ENCODE measurements at places on chromosomes 6 and 20.
A peak's percentile ranks its signal among the peaks of the same experiment; 100 is the strongest.

- DNase-seq, result no peak
Observed at GRCh38 chr6:141562186-141562811, 570.4 kb upstream of the GJE1 start.

DNA sequence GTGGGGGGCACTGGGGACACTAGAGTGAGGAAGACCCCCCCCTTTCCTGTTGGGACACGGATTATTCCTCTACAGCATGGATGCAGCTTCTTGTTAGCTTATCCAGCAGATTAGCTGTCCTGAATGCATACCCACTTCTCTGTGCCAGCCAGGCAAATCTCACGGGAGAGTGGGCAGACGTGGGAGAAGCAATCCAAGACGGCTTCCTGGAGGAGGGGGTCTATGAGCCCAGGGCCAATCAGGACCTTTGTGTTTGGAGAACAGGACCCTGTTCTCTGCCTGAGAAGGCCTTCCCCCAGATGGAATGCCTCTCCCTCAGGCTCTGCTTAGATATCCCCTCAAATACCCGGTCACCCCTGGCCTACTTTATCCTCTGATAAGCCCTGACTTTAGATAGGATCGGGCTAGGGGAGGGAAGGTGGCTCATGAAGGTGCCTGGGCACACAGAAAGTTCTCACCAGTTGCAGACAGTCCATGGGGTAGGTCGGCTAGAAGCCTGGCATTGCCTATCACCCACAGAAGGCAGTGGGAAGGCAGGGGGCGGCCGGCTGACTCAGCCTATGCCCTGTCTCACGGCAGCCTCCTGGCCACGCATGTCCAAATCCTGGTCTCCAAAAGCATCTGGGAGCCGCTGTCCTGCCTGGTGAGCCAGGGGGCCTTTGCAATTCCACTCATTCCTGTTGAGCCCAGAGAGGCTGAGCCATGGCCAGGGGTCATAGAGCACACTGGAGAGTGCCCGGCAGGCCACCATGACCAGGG is 34.7 kb downstream of the SUN5 start:
- DNase-seq, result no peak

DNA sequence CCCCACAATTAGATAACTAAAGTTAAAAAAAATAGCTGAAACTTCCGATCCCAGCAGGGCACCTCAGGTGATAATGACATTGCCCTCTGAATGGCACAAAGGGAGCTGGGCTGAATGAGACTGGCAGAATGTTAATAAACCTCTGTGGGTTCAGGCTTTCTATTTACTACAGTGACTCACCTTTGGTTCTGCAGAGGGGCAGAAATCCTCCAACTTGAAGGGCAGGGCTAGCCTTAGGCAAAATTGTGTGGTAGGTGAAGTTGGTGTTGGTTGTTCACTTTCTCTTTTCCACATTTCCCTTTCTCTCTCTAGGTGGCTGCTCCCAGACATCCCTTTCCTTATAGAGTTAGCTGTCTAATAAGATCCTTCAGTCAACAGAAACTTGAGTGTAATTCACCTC is 625.2 kb downstream of the EPM2A start:
- DNase-seq, result no peak

- no peak for DNase-seq
Observed at GRCh38 chr6:96450082-96450769, 71.4 kb upstream of the UFL1 start.

DNA sequence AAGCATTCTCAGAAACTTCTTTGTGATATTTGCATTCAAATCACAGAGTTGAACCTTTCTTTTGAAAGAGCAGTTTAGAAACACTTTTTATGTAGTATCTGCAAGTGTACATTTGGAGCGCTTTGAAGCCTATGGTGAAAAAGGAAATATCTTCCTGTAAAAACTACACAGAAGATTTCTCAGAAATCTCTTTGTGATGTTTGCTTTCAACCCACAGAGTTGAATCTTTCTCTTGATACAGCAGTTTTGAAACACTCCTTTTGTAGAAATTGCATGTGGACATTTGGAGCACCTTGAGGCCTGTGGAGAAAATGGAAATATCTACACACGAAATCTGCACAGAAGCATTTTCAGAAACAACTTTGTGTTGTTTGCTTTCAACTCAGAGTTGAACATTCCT is 612.3 kb upstream of the ZNF337 start:
- DNase-seq, result no peak

DNA sequence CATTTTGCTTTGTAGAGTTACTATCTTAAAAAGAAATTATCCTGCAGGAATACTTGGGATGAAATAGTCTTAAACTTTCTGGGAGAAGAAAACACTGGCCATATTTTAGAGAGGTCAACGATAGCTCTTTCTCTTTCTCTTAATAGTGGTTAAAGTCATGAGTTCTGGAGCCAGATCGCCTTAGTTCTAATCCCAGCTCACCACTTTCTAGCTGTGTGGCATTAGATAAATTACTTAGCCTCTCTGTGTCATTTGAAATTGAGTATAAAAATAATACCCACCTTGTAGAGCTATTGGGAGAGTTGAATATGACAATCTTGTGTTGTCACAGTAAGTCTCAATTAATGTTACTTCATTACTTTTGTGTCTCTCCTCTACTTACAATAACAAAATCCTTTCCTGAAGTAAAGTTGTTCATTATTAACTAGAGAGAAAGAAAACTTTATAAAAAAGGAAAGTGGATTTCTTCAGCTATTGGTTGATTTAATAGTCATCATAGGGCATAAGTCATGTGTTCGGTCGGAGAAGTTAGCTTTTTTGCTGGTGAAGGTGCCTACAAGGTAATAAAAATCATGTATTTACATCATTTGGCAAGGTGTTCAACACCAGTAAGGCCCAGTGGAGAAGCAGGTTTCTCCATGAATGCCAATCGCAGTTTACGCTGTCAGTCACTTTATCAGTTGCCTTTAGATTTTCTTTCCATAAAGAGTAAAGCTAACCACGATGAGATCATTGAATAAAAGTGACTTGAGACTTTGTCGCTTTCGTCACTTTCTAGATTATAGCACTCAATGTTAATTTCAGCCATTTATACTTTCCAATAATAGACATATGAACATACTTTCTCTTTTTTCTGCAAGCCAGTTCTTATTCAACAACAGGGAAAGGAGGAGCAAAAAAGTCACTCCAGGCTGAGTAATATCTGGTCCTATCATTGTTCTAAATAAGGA is 2.0 kb downstream of the NEDD9 start:
- DNase-seq, result no peak

GRCh38 chr6:1347161-1347560 is 35.3 kb downstream of the FOXQ1 start:
- DNase-seq, result no peak

GRCh38 chr6:51147756-51148155 is 329.1 kb downstream of the TFAP2B start:
- no peak for DNase-seq

GRCh38 chr6:168221497-168222079 is 98.0 kb downstream of the DACT2 start:
- DNase-seq, result no peak

DNA sequence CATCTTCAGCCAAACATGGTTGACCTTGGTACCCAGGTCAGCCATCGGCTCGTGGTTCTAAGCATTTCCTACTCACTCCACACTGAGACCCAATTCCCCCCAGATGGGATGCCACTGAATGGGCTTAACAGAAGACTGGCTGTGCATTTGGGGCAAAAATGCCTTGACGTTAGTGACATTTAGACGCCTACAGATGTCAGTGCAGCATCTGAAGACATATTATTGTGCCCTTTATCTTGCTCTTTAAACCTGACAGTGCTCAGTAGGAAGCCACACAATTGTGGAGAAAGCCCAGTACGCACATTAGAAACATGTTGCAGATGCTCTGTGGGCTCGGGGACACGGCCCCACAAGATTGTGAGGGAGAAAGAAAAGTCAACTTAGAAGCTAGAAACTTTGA is 414.7 kb downstream of the PTPRT start:
- no peak for DNase-seq

- DNase-seq, result no peak
Observed at GRCh38 chr6:105310371-105310770, 92.5 kb downstream of the PREP start.

DNA sequence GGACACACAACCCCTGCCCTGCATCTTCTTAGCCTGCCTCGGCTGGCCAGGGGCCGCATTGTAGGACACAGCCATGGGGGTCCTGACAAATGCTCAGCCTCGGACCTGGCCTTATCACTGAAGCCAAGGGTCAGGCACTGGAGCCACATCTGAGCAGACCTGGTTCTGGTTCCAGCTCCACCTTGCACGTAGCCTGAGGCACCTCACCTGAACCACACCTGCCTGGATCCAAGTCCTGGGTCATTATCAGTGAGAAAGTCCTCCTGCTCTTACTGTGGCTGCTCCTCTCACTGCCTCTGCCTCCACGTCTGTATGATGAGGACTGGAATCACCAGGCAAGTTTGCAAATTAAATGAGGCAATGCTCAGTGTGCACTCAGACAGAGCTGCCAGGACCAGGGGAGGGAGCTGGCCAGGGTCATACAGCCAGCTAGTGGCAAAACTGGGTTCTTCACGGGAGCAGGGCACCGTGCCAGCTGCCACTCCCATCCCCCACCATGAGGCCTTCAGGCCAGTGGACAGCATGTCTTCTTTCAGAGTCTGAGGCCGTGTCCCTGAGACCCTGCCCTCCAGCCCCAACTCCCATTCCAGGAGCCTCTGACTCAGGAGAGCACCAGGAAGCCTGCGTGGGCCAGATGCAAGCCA is 40.2 kb downstream of the MRPL14 start:
- DNase-seq, result no peak

GRCh38 chr6:142443532-142443931 is 141.7 kb downstream of the ADGRG6 start:
- no peak for DNase-seq

DNA sequence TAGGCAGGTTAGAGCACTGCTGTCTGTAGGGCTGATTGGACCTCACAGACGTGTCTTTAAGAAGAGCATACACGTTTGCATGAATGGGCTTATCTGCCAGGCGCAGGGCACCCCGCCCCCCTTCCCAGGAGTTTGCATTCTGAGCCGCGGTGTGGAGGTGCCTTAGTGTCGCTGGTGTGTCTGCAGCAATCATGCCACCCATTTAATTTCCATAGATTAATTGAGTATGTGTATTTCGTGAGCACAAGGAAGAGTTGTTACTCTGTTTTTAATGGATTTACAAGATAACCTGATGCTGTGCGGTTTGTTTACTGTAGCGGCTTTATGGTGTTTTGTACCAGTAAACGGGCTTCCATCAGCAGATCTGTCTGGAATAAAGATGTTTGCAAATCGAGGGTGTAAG is 107.7 kb downstream of the ZDHHC14 start:
- DNase-seq, result no peak

- no peak for DNase-seq
Observed at GRCh38 chr6:110699780-110700179, 115.5 kb downstream of the CDK19 start.

GRCh38 chr6:25137916-25138232 is 141.3 kb upstream of the CARMIL1 start:
- peak; percentile 16 for DNase-seq

Data from stimulated activated CD8-positive, alpha-beta memory T cell treated with anti-CD3 and anti-CD28 coated beads, Interleukin-4, amount 100 ng/mL, for 1 hour (primary cell).